ENCODE measurements at places on chromosomes 16 and 17. TPM values are rescaled to one million over a fixed set of nuclear protein-coding genes. Genes with fewer than 3 reads are reported as not detected.

GRCh38 chr16:26712876-26713275 is 353.9 kb upstream of the C16orf82 start:
- no peak overlapping the region for H3K27ac ChIP-seq
- DNase-seq = no peak
- no peaks in the 10 kb centered on the region for H3K27me3 ChIP-seq
- H3K4me1 ChIP-seq = no peaks in the 10 kb centered on the region
- no peaks in the 10 kb centered on the region for H3K36me3 ChIP-seq

Gene KARS1
- total RNA-seq = 153 TPM

DNA sequence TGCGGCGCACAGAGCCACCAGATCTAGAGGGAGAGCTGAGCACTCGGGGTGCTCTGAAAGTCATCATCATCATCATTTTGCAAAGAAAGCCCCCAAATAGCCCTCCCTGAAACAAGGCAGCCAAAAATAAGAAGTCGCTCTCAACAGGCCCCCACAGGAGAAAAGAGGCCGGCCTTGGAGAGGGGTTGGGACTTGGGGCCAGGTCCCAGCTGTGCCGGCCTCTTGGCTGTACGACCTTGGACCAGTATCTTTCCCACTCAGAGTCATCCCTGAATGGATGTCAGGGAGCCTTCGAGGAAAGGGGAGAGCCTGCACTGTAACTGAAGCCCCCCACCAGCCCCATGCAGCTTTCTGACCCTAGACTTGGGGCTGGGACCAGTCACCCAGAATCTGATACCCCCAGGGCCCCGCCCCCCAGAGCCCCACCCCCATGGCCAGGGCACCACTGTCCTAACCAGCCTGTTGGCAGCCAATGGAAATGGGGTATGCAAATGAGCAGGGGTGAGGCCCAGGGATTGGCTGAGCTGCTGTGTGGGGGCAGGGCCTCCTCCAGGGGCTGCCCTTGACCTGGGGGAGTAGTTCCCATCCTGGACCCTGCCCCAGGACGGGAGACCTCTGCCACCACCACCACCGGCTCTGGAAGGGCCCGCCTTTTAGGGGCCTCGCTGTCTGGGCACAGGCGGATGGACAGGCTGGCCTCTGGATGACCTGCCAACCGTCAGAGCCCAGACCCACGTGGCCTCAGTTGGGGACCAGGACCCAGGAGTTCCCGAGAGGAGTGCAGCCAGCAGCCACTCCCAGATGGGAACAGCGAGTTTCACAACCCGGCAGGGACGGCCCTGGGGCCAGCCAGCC is 15.4 kb downstream of the ZFPM1 start:
- H3K27me3 ChIP-seq = no peaks in the 10 kb centered on the region
- H3K4me3 ChIP-seq = no peak overlapping the region
- no peak for DNase-seq
- H3K36me3 ChIP-seq = peaks cover 2% of the 10 kb centered on the region
- peaks cover 90% of the 10 kb centered on the region for H3K4me1 ChIP-seq
- H3K27ac ChIP-seq = peak overlapping the region; percentile 62

GRCh38 chr17:3961564-3962047 is 2.6 kb downstream of the ATP2A3 start:
- H3K27ac ChIP-seq = no peak overlapping the region
- peak overlapping the region; percentile 95 for H3K4me3 ChIP-seq
- peaks cover 35% of the 10 kb centered on the region for H3K36me3 ChIP-seq
- peaks cover 84% of the 10 kb centered on the region for H3K4me1 ChIP-seq
- peak; percentile 19 for DNase-seq

DNA sequence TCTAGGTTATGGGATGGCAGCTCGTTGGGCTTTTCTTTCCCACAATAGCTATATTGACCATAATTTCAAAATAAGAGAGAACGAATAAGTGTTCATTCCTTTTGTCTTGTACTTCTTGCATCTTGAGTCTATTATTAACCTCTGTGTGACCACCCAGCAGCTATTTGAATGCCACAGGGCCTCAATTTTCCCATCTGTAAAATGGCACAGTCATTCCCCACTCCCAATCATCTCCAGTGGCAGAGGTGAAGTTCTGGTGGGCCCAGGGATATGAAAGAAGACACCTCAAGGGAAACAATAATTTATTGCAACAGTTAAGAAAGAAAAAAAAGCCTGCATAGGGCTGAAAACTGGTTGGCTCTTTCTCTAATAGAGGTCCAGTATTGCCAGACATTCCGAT is 28.6 kb upstream of the NKD1 start:
- no peaks in the 10 kb centered on the region for H3K4me1 ChIP-seq
- no peak overlapping the region for H3K4me3 ChIP-seq
- no peak for DNase-seq
- no peak overlapping the region for H3K27ac ChIP-seq
- H3K27me3 ChIP-seq = no peaks in the 10 kb centered on the region

DNA sequence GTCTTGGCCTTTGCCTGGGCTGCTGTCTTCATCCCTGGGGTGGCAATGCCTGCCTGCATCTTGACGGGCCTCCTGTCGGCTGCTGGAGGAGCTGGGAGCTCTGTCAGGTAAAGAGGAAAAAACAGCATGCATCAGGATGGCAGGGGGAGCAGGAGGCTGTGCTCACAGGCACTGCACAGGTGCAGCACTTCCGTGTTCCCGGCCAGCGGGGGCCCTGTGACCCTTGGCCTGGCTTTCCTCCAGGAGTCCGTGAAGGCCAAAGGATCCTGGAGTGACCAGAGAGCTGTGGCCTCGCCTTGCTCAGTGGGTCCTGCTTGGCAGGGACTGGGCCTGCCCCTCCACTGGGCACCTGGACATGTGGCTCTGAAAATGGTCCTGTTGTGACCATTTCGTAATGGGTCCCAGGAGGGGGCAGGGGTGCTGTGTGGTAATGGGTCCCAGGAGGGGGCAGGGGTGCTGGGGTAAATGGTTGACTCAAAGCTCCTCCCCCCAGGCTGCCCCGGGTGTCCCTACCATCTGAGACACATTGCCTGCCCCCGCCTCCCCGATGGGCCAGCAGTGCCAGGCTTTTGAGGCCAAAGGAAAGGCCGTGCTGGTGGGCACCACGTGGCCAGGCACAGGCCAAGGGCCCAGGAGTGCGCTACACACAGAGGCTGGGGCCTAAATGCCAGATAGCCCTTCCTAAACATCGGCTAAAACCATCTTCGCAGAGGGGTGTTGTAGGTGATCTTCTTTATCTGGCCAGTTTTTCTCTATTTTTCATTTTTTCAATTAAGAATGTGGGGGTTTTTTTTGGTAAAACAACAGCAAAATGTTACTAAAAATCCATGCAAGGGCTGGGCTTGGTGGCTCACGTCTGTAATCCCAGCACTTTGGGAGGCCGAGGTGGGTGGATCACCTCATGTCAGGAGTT is 4.0 kb upstream of the FASN start:
- no peak overlapping the region for H3K4me3 ChIP-seq
- H3K4me1 ChIP-seq = peaks cover 43% of the 10 kb centered on the region
- H3K27ac ChIP-seq = no peak overlapping the region
- no peaks in the 10 kb centered on the region for H3K27me3 ChIP-seq
- no peak for DNase-seq
- H3K36me3 ChIP-seq = peaks cover 5% of the 10 kb centered on the region

Gene HOXB9
- total RNA-seq = not detected

- H3K27ac ChIP-seq = no peak overlapping the region
- H3K4me1 ChIP-seq = no peaks in the 10 kb centered on the region
- H3K4me3 ChIP-seq = no peak overlapping the region
- DNase-seq = no peak
- peaks cover 10% of the 10 kb centered on the region for H3K27me3 ChIP-seq
- H3K36me3 ChIP-seq = no peaks in the 10 kb centered on the region
Measured at GRCh38 chr17:34556931-34557330, 22.5 kb upstream of the TMEM132E start.

DNA sequence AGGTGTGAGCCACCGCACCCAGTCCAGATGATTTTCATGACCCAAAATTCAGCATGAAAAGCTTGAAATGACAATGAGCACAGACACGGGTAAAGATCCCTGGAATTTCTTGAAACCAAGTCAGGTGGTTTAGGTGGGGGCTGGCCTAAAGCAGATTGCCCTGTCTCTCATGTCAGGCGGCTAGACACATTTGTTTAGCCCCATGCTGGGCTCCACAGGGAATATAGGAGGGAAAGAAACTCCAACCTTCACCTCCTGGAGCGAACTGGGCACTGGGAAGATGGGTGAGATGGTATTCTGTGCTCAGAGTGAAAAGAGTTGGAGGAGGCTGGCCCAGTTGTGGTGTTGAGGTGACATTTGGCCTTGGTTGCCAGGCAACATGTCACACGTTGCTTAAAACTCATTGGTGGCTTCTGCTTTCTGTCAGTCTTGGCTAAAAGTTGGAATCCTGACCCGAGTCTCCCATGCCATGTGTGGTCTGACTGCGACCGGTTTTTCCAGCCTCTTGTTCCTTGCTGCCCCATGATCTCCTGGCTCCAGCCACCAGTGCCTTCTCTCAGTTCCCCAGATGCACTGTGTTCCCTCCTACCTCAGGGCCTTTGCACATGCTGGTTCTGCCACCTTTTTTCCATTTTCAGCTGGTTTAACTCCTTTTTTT is 113.7 kb downstream of the ABCC6 start:
- no peak overlapping the region for H3K4me3 ChIP-seq
- DNase-seq = no peak
- H3K36me3 ChIP-seq = peaks cover 78% of the 10 kb centered on the region
- no peak overlapping the region for H3K27ac ChIP-seq

GRCh38 chr16:52896478-52897164 is 156.1 kb downstream of the CHD9NB start:
- no peak overlapping the region for H3K27ac ChIP-seq
- H3K27me3 ChIP-seq = no peaks in the 10 kb centered on the region
- no peaks in the 10 kb centered on the region for H3K4me1 ChIP-seq
- no peak for DNase-seq

GRCh38 chr16:52613508-52613907 is 66.6 kb upstream of the TOX3 start:
- H3K4me3 ChIP-seq = no peak overlapping the region
- H3K36me3 ChIP-seq = no peaks in the 10 kb centered on the region
- H3K27ac ChIP-seq = no peak overlapping the region
- DNase-seq = no peak
- H3K27me3 ChIP-seq = no peaks in the 10 kb centered on the region

- peaks cover 4% of the 10 kb centered on the region for H3K27me3 ChIP-seq
- no peak for DNase-seq
- no peaks in the 10 kb centered on the region for H3K36me3 ChIP-seq
- H3K4me1 ChIP-seq = no peaks in the 10 kb centered on the region
- no peak overlapping the region for H3K4me3 ChIP-seq
- no peak overlapping the region for H3K27ac ChIP-seq
Measured at GRCh38 chr17:52181782-52182181, 23.3 kb upstream of the CA10 start.

DNA sequence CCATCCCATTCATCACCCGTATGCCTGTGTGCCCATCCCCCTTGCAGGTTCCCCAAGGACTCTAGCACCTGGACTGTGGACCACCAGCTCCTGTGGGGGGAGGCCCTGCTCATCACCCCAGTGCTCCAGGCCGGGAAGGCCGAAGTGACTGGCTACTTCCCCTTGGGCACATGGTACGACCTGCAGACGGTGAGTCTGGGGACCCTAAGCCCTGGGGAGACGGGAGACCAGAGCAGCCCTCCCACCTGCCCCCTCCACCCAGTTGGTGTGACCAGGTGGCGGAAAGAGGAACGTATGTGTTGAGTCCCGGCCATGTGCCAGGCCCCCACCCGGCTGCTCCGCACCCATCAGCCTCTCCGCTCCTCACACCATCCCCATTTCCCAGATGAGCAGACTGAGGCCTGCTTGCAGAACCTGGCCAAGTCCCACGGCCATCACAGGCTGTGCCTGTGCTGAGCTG is 15.6 kb downstream of the GAA start:
- no peaks in the 10 kb centered on the region for H3K4me1 ChIP-seq
- no peak overlapping the region for H3K4me3 ChIP-seq

GRCh38 chr17:41913798-41914197 is 5.0 kb downstream of the ACLY start:
- no peak for DNase-seq
- no peak overlapping the region for H3K4me3 ChIP-seq
- peaks cover 63% of the 10 kb centered on the region for H3K36me3 ChIP-seq
- H3K27me3 ChIP-seq = no peaks in the 10 kb centered on the region

Gene PIK3R6
- total RNA-seq = 0.60 TPM
